ENCODE measurements at places on chromosomes 3 and 15. TPM values are rescaled to one million over a fixed set of nuclear protein-coding genes. Genes with fewer than 3 reads are reported as not detected.

C15orf61 gene
- total RNA-seq, result 6.6 TPM

HIGD2B gene
- total RNA-seq, result not detected

DNA sequence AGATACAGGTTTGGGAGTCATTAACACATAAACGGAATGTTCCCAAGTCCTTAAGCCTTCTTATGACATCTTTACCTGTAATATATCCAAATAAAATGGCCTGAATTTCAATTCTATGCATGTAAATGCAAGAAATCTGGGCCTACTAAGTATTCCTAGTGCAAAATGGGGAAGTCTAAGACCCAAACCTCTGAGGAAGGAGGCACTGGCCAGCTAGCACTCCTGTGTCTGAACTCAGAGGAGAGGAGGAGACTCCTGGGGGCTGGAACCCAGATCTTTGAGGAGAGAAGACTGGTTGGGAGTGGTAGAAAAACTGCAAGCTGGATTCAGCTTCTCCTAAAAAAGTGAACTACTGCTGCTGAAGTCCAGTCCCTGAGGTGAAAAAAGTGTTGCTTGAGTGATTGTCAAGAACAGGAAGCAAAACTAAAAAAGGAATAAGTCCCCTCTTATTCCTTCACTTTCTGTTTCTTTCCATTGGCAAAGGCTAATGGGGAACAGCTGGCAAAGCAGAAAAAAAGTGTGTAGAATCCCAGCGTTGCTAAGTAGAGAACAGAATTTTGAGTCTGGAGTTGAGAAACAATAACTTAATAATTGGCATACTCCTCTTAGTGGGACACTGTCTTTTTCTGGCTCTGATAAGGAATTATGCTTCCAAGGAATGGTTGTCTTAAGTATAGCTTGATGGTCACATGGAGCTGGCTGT, 54.8 kb upstream of the ATP2C1 start:
- no peak for DNase-seq
- H3K27me3 ChIP-seq, result no peaks in the 10 kb centered on the region
- no peak overlapping the region for H3K4me3 ChIP-seq
- H3K36me3 ChIP-seq, result no peaks in the 10 kb centered on the region
- H3K27ac ChIP-seq, result no peak overlapping the region

- peaks cover 41% of the 10 kb centered on the region for H3K36me3 ChIP-seq
- no peaks in the 10 kb centered on the region for H3K4me1 ChIP-seq
- H3K27ac ChIP-seq, result no peak overlapping the region
Observed at GRCh38 chr3:33128706-33129105, 14.9 kb downstream of the CRTAP start.

- no peak overlapping the region for H3K4me3 ChIP-seq
- no peak overlapping the region for H3K27ac ChIP-seq
- no peaks in the 10 kb centered on the region for H3K36me3 ChIP-seq
- DNase-seq, result no peak
- 0 out of 3 replicates have a peak, but pooled peaks cover 8% of the 10 kb centered on the region for H3K27me3 ChIP-seq
Observed at GRCh38 chr3:37481982-37482381, 307.6 kb upstream of the LRRFIP2 start.

DNA sequence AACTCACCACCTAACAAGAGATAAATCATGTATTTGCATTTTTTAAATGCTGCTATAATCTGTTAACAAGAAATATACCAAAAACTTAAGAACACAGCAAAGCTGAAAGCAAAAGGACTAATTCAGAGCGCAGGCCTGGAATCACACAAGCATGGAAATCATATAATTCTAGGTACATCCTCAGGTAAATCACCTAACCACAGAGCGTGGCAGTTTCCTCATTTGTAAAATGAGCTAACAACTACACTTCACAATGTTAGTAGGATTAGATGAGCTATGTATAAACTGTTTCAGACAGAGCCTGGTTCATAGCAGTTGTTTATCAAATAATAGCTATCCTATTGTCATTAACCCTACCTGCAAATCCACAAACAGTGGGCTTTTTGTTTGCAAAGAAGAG, 146.4 kb downstream of the ERC2 start:
- H3K27me3 ChIP-seq, result no peaks in the 10 kb centered on the region
- H3K4me3 ChIP-seq, result no peak overlapping the region
- DNase-seq, result no peak

DNA sequence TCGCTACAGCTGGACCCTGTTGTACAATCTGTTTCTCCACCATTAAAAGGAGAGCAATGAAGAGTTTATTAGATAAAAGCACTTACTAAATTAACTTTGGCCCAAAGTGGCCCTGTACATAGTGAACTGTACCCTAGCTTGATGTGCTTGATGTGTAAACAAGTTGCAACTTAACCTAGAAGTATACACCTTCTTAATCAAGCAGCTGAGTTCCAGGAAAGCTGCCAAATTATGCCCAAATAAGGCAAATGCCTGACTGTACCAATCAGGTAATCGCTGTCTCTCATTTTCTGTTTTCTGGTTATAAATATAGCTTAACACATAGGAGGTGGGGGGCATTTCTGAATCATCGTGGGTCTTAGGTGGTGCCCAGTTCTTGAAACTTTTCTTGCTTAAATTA, 704.8 kb upstream of the CBLB start:
- H3K27ac ChIP-seq, result no peak overlapping the region
- H3K4me3 ChIP-seq, result no peak overlapping the region
- no peak for DNase-seq

DNA sequence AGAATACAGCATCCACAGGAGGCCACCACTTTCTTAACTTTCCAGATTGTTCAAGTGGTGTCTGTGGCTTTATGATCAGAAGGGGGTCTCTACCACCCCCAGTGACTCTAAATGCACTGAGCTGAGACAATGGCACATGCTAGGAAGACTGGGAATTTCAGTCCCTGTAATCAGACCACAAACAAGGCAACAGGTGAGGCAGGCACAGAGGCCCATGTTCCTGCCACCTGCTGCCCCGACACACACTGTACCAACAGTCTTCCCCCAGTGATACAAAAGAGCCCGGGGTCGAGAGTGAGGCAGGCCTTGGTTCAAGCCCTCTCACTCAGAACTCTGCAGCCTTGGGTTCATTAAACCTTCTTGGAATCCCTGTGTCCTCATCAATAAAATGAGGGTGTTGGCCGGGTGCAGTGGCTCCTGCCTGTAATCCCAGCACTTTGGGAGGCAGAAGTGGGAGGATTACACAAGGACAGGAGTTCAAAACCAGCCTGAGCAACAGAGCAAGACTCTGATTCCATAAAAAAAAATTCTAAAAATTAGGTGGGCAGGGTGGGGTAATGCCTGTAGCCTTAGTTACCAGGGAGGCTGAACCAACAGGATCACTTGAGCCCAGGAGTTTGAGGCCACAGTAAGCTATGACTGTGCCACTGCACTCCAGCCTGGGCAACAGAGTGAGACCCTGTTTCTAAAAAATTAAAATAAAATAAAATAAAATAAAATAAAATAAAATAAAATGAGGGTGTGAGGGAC, 55.8 kb downstream of the ADCY5 start:
- DNase-seq, result no peak
- no peak overlapping the region for H3K4me3 ChIP-seq
- no peaks in the 10 kb centered on the region for H3K36me3 ChIP-seq
- H3K27me3 ChIP-seq, result peaks cover 2% of the 10 kb centered on the region
- no peaks in the 10 kb centered on the region for H3K4me1 ChIP-seq

GRCh38 chr15:29114221-29115092, 155.2 kb downstream of the NSMCE3 start:
- H3K27me3 ChIP-seq, result no peaks in the 10 kb centered on the region
- no peak overlapping the region for H3K27ac ChIP-seq
- H3K4me3 ChIP-seq, result no peak overlapping the region
- DNase-seq, result no peak
